ENCODE measurements at places on chromosomes 3 and 15.

DNA sequence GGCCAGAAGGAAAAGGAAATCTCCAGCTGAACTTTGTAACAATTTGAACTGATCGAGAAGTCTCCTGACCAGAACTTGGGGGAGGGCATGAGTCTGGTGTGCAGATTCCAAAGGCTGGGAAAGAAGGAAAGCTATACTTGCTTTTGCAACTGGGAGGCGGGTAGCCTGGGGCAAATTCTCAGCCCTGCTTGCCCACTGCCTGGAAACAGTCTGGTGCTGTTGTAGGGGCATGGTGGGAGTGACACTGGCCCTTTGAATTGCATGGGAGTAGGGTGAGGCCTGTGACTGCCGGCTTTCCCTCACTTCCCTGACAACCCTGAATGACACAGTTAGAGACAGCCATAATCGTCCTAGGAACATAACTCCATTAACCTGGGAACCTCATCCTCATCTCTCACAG, 114.0 kb upstream of the POU1F1 start:
- no peak for DNase-seq

- DNase-seq, result no peak
Measured at GRCh38 chr15:57949374-57949943, 116.1 kb downstream of the ALDH1A2 start.

DNA sequence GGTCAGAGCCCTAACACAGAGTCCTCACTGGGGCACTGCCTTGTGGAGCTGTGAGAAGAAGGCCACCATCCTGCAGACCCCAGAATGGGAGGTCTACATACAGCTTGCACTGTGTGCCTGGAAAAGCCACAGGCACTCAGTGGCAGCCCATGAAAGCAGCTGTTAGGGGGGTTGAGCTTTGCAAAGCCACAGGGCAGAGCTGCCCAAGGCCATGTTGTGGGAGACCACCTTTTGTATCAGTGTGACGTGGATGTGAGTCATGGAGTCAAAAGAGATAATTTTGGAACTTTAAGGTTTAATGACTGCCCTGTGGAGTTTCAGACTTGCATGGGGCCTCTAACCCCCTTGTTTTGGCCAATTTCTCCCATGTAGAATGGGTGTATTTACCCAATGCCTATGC, 52.9 kb upstream of the TPRG1 start:
- DNase-seq, result no peak

DNA sequence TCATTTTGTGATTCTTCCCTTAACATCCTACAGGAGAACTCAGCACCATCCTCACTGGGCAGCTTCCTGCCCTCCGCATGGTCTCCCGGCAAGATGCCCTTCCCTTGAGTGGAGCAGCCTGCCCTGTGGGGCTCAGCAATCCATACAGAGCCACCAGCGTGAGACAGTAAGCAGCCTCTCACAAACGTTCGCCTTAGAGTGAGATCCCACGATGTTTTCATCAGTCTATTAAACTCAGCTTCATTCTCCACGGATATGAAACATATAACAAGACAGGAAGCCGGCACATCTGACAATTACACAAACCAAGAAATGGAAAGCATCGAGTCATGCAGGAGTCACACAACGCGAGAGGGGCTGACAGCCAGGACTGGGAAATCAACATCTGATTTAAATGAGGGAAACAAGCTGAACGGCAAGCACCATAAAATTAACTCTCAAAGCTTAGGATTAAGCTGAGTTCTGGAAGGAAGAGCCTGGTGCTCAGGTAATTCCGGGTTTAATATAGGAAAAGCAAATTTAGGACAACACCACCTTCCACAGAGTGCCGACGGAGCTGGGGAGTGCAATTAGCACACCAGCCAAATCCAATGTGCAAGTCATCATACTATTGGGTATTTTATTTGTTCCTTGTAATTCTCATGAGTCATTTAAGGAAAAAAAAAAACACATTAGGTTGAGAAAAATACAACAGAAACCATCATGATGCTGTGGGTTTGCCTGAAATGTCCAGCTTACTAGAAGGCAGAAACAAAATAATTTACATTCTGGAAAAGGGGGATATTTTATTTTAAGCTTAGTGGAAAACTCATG, 272.0 kb downstream of the OCA2 start:
- no peak for DNase-seq

DNA sequence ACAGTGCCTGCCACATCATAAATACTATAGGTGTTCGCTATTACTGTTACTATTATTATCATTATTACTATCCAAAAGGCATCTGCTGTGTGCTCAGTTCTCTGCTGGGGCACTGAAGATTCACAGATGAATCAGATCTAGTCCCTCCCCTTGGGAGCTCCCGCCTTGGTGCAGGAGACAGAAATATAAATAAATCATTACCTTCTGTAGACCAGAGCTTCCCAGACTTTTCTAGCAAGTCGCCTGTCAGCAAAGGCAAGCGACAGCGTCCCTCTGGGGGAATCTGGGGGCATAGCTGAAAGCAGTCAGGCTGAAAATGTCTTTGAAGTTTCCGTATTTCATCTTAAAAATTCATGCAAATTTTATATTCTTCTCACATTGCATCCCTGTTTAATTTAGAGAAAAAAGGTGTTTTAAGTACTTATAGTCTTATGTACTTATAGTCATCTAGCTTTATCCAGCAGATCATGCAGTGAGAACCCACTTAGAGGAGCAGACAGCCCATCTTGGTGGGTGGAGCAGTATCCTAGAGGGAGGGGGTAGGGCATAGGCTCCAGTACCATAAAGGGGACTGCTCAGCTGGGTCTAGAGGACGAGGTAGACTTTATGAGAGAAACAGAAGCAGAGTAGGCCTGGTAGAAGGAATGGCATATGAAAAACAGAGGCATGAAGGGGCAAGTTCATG, 10.4 kb upstream of the BRPF1 start:
- DNase-seq, result no peak

GRCh38 chr3:33196538-33196937, 22.1 kb downstream of the SUSD5 start:
- no peak for DNase-seq

GRCh38 chr3:51379746-51380455, 5.2 kb upstream of the MANF start:
- DNase-seq, result no peak

GRCh38 chr15:27648359-27648758, 450.8 kb downstream of the OCA2 start:
- DNase-seq, result no peak
